ENCODE measurements at places on chromosomes 3 and 15. TPM values are rescaled to one million over a fixed set of nuclear protein-coding genes. Genes with fewer than 3 reads are reported as not detected.

Gene CTXN2
- not detected for total RNA-seq

Gene LRTM1
- not detected for total RNA-seq

Gene DISP2
- 0.36 TPM for total RNA-seq

Gene SLC24A5
- total RNA-seq, result not detected

Gene CTDSPL
- total RNA-seq, result 33.3 TPM

Gene UBA3
- total RNA-seq, result 64.3 TPM

Gene ANKRD63
- under 0.01 TPM for total RNA-seq

Gene GABRA5
- 8.3 TPM for total RNA-seq

Gene IL17RD
- 0.72 TPM for total RNA-seq

Gene OCA2
- under 0.01 TPM for total RNA-seq

Gene ALDH1A2
- total RNA-seq, result not detected

Gene KCNMB3
- total RNA-seq, result 0.72 TPM

Gene GOLGA6L7
- total RNA-seq, result not detected
